ENCODE measurements at places on chromosomes 13 and 19.

DNA sequence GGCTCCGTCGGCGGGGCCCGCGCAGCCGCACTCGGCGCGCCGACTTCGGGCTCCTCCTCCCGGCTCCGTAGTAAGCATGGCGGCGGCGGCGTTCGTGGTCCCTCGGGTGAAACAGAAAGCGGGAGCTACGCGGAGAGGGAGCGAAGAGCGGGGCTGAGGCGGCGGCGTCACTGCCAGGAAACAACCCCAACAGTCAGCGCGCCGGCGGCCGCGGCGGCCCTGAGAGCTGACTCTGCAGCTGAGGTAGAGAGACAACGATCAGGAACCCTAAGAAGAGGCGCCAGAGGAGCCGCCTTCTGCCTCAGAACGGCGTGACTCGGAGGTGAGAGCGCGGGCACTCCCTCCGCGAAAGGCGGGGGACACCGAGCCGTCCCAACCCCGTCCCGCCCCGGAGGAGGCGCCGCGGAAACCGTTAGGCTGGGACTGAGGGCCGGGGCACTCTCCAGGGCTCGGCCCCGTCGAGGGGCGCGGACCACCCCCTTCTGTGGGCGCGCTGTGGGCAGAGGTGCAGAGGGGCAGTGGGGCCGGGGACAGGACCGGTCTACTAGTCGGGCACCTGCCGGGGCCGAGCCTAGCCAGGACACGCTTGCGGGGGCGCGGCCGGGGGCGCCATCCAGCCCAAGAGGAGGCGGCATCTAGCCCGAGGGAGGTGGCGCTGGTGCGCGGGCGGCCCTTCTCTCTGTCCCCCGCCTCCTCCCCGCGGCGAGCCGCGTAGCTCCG, at the start of gene FNDC3A:
Gene FNDC3A (plus strand): TSS at position 57 of the 720 bp plus-strand sequence. CDS start 30,279 bp downstream, outside the sequence.
- DNase-seq = peak; percentile 58

DNA sequence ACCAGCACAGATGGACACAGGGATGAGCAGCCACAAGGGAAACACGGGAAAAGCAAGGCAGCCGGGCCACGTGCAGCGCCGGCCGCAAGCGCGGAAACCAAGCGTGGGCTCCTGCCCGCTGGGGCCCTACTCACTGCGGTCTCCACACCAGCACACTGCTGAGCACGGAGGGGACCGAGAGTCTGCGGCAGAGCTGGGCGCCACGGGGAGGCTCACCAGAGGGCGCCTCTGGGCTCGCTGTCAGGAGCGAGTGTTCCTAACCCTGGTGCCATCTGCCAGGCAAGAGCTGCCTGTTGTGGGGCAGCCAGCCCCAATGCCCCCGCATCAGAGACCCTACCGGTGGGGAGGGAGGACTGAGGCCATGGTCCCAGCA, 26.5 kb downstream of the MPND start:
- DNase-seq = no peak

GRCh38 chr19:55581823-55582223, 1.2 kb upstream of the ZNF579 start:
- DNase-seq = no peak

GRCh38 chr19:10120538-10121189, 965 bp upstream of the EIF3G start:
- DNase-seq = peak; percentile 79

DNA sequence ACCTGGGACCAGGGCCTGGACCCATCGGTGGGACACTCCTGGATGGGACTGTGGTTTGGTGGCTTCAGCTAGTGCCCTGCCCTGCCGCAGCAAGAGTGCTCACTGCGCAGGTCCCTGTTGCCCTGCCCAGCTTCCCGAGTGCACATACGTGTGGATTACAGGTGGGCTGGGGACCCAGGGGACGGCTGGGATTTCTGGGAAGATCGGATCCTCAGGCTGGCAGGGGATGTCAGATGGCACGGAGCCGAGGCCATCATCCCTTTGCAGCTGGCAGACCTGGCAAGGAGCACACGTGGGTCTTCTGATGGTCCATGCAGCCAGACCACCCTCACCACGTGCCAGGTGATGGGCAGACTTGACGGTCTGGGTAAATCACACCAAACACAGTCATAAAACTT, 69.3 kb downstream of the CHST8 start:
- DNase-seq = no peak

DNA sequence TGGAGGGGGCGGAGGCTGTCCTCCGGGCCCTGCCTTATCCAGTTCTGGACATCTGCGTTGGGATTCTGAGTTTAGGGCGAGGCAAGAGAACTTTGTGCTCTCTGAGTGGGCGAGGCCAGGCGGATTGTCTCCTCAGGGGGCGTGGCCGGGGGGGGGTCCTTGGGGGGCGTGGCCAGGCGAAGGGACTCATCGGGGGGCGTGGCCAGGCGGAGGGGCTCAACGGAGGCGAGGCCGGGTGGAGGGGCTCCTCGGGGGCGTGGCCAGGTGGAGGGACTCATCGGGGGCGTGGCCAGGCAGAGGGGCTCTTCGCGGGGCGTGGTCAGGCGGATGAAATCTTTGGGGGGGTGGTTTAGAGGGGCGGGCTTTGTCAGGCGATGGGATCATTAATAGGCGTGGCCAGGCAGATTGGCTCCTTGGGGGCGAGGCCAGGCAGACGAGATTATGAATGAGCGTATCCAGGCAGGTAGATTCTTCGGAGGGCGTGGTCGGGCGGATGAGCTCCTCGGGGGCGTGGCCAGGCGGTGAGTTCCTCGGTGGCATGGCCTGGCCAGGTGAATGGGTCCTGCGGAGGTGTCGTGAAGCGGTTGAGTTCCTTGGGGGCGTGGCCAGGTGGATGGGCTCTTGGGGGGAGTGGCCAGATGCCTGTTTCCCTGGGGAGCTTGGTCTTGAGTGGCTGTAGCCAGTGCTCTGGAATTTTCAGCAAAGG, 10.3 kb upstream of the CACNG7 start:
- no peak for DNase-seq

DNA sequence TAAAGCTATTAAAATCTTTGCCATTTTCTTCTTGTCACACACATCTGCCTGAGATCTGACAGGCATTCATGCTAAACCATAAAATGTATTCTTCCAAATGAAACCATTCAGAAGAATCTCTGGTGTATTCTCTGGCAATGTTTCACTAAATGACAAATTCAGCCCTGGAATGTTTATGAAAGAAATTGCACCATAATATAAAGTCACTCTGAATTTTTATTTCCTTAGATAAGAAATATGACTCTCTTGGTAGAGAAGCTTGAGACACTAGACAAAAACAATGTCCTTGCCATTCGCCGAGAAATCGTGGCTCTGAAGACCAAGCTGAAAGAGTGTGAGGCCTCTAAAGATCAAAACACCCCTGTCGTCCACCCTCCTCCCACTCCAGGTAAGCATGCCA, 14.3 kb downstream of the OLFM4 start:
- no peak for DNase-seq

GRCh38 chr13:94825507-94825906, 113.2 kb upstream of the SOX21 start:
- DNase-seq = no peak

GRCh38 chr19:44332145-44332544, 24.3 kb downstream of the ZNF112 start:
- no peak for DNase-seq

GRCh38 chr13:113742000-113742441, 17.0 kb upstream of the TMEM255B start:
- no peak for DNase-seq

DNA sequence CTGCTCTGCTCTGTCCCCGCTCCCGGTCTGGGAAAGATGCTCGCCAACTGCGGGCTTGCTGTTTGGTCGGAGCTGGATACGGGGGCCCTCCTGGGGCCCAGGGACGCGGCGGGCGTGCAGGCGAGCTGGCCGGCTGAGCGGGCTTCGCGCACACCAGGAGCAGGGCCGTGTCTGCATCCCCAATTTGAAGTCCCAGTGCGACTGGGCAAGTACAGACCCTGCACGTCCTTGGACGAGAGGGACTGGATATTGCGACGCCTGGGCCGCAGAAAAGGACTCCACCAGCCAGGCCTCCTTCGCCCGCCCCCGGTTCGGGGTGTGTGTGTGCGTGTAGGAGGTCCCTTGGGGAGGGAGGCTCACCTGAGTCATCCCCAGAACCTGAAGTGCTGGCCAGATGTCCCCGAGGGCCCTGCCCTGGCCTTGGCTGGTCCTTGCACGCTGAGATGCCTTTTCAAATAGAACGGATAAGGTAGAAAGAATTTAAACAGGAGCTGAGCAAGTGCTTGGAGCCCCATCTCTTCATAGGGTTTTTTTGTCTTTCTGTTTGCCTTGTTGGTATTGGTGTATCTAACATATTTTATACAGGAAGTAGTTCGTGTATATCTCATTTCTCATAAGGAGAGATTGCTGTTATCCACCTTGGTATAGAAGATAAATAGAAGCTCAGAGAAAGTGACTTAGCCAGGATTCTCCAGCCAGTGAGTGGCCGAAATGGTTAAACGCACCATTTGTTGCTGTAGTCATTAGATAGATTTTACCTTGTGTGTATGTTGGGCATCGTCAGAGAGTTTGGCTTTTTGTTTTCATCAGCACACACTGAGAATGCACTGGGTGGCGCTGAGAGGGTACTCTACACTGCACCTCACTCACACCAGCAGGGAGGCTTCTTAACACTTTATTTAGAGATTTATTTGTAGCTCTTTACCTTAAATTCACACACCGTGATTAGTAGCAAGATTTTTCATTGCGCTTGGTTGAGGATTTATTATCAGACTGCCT, 1.1 kb downstream of the NAXD start:
- no peak for DNase-seq

GRCh38 chr19:13825489-13826441, 30.5 kb downstream of the ZSWIM4 start:
- DNase-seq = no peak

GRCh38 chr13:24199016-24199415, 38.5 kb downstream of the SPATA13 start:
- DNase-seq = no peak

- no peak for DNase-seq
These were observed 19.3 kb downstream of the PLD3 start for GRCh38 chr19:40367577-40368434.

DNA sequence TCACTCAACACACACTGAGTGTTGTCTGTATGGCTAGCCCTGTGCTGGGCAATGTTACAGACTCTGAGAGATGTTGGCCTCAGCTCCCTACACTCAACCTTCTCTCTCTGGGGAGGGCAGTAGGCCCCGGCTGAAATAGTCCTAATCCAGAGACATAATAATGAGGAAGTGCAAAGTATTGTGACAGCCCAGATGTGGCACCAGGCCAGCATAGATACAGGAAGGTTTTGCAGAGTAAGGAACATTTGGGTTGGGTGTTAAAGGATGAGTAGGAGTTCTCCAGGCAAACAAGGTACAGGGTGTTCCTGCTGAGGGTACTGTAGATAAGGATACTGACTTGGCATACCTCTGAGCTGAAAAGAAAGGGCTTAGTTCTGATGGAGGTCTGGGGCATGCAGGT, 2.4 kb downstream of the LIN7B start:
- no peak for DNase-seq

DNA sequence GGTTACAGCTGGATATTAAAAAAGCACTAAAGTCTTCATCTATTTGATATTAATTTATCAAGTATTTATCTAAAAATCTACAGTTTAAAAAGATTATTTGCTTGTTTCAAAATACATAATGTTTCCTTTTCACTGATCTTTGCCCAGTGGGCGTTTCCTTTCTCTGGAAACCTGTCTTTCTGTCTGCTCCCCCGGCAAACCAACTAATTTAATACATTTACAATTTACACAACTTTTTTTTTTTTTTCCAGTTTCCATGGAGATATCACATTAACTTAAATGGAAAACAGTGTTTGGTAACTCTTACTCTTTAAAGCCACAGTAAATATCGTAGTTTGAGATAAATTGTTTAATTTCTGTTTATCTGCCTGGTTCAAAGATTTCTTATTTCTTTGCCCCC, 5.3 kb downstream of the GPC6 start:
- no peak for DNase-seq

DNA sequence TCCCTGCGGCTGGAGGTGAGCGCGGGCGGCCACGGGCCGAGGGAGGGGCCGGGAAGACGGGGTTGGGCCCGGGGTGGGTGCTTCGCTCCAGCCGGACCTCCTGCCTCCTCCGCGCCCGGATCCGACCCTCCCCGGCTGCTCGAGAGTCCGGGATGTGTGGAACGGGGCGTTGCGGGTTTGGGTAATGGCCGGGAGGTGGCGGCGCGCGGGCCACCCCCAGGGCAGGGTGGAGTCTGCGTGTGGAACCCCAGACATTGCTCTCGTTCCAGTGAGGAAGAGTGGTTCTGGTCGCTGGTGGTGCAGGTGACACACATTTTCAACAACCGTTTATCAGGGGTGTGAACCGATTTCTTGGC, 38.8 kb downstream of the ARHGEF7 start:
- DNase-seq = no peak

GRCh38 chr13:26502826-26503225, 54.7 kb upstream of the WASF3 start:
- peak; percentile 86 for DNase-seq
